Ascending aorta (tissue), 2 donors: ENCODE measurements at places on chromosomes 4 and X.

DNA sequence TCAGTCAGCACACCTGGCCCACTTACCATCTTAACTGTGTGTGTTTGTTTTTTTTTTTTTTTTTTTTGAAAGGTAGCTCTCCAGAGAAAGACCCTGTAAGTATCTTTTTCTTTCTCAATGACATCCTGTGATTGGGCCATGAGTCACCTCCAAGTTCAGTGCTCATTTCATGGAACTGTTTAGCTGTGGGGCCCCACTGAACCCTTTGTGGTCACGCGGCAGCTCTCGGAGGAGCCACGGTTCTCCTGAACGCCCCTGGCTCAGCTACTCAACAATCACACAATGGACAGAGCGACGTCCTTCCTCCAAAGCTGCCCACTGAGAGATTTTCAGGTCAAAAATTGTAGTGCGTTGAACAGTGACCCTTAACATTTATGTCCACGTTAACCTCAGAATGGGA, 14.2 kb upstream of the IL3RA start:
- DNase-seq, result no peak

- DNase-seq, result no peak
Measured at GRCh38 chr4:94765648-94766047, 7.9 kb downstream of the BMPR1B start.

- DNase-seq, result no peak
Measured at GRCh38 chrX:117972711-117973109, 143.9 kb downstream of the KLHL13 start.

DNA sequence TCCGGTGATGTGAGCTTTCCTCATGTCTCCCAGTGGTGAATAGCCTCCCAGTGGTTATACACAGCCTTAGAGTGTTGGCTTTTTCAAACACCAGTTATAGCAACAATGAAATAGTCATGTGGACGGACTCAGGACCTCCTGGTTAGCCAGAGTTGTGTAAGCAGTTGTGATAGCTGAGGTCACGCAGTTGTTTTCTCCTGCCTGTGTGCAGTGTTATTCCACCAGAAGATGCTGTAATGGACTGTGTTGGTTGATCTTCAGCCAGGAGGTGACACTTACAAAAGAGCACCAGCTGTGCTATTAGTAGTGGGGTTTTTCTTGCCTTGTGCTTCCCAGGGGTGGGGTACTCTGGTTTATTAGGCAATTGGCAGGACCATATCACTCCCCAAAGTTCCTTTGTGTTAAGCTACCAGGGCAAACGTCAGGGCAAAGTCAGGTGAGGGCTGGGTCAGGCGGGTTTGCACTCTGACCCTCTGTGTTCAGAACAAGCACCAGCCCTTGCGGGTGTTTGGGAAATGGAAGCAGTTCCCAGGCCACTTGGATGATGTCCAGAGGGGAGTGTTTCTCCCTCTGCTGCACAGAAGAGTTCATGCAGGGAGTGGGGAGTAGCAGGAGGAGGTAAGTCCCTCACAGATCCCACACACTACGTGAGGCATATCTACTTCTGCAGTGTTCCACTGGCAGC, 252.6 kb downstream of the TMEM47 start:
- DNase-seq, result no peak

DNA sequence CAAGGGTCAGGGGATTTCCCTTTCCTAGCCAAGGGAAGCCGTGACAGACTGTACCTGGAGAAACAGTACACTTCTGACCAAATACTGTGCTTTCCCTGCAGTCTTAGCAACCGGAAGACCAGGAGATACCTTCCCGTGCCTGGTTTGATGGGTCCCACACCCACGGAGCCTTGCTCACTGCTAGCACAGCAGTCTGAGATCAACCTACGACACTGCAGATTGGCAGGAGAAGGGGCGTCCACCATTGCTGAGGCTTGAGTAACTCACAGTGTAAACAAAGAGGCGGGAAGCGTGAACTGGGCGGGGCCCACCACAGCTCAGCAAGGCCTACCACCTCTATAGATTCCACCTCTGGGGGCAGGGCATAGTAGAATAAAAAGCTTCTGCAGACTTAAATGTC, 48.7 kb upstream of the SRD5A3 start:
- no peak for DNase-seq

- no peak for DNase-seq
Measured at GRCh38 chrX:142938793-142939192, 86.9 kb upstream of the SPANXN4 start.

GRCh38 chrX:40784516-40785151, 49.3 kb upstream of the MED14 start:
- no peak for DNase-seq

GRCh38 chr4:2250357-2251072, 8.6 kb upstream of the HAUS3 start:
- DNase-seq, result peak; percentile 4

GRCh38 chr4:48237996-48238645, 31.5 kb downstream of the TEC start:
- no peak for DNase-seq

GRCh38 chr4:78356251-78356786, 195.3 kb upstream of the ANXA3 start:
- no peak for DNase-seq

- no peak for DNase-seq
Measured at GRCh38 chrX:148904421-148905111, 404.1 kb downstream of the AFF2 start.

- no peak for DNase-seq
Measured at GRCh38 chrX:110276778-110277177, 41.1 kb downstream of the AMMECR1 start.

DNA sequence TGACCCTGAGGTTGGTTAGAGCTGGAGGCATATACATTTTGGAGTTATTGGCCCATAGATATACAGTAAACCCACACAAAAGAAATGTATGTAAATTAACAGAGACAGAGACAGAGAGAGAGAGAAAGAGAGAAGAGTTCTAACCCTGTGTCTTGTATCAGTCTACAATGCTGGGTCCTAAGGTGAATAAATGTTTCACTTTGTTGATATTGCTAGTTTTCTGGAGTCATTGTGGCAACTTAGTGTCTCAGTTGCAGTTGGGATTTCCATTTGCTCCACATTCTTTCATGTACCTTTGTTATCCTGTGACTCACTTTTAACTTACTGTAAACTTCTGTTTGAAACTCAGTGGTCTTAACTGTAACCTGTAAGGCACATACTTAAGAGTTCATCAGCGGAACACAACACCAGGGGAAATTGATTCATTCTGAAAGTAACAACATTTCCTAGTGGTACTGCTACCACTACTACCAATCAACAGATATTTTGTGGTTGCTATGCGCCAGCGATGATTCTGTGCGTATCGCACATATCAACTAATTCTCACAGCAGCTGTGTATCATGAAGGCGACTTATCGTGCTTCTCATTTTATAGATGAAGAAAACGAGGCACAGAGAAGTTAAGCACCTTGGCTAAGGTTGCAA, 38.5 kb upstream of the ETDA start:
- no peak for DNase-seq

- no peak for DNase-seq
Measured at GRCh38 chrX:27565992-27566391, 24.2 kb upstream of the DCAF8L2 start.

GRCh38 chrX:68511255-68511654, 12.4 kb downstream of the YIPF6 start:
- no peak for DNase-seq

- no peak for DNase-seq
Measured at GRCh38 chrX:105910563-105911105, 88.3 kb downstream of the NRK start.

GRCh38 chr4:110294165-110294564, 95.8 kb upstream of the ELOVL6 start:
- DNase-seq, result no peak

DNA sequence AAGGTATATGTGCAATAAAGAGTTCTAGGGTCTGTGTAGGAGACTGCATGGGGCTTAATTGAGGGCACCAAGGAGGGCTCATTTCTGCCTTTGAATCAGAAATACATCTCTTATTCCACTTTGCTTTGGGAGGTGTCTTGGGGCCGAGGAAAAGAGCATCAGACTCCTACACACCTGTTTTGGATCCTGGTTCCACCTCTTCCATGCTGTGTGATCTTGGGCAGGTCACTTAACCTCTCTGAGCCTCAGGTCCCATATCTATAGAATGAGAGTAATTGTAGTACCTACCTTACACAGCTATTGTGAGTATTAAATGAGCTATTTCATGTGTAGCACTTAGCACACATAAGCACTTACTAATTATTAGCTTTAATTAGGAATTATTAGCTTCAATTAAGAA, 100.6 kb downstream of the RTL5 start:
- DNase-seq, result no peak

- no peak for DNase-seq
Measured at GRCh38 chr4:108397850-108398249, 222.5 kb upstream of the RPL34 start.

- DNase-seq, result no peak
Measured at GRCh38 chr4:24477919-24478318, 106.4 kb downstream of the DHX15 start.

DNA sequence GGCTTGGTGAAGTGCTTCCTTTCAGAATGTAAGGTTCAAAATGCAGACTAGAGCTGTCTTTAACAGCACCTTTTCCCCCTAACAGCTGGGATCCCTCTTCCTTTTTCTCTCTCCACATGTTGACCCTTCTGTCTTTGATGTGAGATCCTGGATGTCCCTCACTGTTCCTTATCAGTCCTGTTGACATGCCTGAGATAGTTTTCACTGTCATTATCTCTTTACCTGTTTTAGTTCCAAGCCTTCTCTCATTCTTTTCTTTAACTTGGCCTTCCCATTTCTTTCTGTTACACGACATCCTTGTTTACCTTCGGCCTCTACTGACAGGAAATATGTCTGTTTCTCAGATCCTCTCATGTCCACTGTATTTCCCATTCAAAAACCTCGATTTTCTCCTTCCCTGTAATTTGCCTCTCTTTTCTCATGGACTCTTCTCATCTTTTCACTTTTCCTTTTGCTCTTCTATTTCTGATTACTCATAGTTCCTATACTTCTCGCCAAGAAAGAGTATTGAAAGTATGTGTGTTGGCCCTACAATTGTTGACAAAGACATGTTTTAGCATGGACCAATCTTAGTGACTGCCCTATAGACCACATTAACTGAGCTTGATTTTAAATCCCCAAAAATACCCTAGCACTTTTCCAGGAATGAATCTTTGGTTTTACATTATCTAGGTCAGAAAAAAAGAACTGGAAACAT, 1.2 kb upstream of the SOWAHB start:
- DNase-seq, result no peak

DNA sequence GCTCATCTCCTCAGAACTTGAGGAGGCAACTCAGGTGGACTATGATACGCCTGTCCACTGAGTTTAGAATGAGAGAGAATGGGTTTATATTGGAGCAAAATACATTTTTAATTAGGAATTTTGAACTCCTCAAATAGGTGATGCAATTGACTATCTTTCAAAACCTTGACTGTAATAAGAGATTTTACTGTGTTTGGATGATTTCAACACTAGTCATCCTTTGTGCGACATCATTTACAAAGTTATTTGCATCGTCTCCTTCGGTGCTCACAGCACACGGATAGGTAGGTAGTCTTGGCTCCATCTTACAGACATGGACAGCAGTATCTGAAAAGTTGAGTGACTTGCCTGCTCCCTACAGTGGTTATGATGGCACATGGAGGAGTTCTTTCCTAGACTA, 67.0 kb downstream of the AASDH start:
- DNase-seq, result no peak

- no peak for DNase-seq
Measured at GRCh38 chr4:145132511-145133098, 34.5 kb downstream of the ABCE1 start.

- no peak for DNase-seq
Measured at GRCh38 chrX:154596290-154596929, 11.5 kb downstream of the CTAG1A start.

- DNase-seq, result no peak
Measured at GRCh38 chrX:70009970-70010369, 39.8 kb downstream of the AWAT2 start.

DNA sequence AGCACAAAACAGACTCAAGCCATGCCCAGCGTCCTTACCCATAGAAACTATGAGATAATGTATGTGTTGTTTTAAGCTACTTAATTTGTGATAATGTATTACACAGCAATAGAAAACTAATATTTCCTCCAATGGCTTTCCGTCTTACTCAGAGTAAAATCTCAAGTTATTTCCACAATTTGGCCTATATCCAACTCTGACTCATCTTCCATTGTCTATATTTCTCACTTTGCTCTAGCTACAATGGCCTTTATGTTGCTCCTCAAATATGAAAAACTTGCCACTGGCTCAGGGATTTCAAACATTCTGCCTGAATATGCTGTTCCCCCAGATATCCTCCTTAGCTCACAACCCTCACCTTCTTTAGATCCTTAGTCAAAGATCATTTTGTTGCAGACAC, 31.6 kb downstream of the IQCM start:
- DNase-seq, result no peak

DNA sequence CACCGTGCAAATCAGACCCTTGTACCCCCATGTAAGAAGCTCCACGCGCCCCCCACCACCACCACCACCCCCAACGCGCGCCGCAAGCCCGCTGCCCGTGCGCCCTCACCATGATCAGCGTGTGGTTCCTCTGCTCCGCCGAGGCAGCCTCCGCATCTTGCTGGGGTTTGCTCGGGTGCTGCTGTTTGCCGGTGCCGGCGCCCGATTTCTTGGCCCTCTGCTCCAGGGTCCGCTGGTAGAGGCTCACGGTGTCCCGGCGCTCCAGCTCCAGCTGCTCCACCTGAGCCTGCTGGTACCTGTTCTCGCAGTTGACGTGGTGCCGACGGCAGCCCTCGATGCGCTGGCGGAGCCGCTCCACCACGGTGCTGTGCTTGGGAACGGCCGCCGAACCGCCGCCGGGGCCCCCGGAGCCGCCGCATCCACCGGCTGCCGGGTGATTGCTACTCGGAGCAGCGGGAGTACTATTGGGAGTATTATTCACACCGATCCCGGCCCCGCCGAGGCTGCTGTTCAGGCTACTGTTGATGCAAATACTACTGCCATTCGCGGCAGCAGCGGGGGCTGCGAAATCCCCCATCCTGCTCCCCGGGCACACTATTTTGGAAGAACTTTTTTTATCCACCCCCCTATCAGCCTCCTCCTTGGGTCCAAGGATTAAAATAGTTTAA, 1.1 kb downstream of the MAML3 start:
- DNase-seq, result peak; percentile 84

- no peak for DNase-seq
Measured at GRCh38 chrX:111868726-111869638, 7.0 kb upstream of the TRPC5OS start.
